NCI-H2081 (cell line): ENCODE measurements at places on chromosomes 1 and 21.

DNA sequence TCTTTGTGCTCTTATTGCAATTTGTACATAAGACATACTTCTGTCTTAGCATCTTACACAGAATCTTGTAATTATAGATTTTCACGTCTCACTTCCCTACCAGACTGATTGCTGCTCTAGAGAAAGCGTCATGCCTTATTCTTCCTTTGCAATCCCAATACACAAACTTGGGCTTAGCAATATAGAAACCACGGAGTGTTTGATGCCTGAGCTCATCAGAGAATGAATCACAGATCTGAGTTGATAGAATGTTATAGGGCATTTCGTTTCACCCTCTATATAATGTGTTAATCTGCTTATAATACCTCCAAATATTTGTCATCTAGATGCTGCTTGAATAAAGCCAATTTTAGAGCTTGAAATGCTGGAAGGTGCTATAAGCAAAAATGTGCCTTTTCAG lies 6.6 kb downstream of the FMO1 start:
- no peak for DNase-seq

DNA sequence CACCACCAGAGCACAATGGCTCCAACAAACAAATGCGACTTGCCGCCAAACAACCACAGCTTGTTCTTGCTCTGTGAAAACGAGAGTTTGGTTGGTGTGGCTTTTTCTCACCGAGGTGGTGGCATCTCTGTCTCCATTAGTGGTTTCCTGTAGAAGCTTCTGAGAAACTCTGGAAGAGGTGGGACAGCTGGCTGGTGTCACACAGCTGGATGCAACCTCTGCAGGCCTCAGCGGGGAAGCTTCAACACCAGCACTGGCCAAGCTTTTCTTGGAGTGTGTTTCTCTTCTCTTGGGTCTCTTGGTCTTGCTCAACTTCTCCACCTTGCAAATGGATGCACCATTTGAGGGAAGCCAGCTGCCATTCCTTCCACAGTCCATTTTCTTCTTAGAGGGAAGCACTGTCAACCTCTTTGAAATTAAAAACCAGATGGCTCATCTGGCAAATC lies 124.8 kb downstream of the KCNN3 start:
- DNase-seq: no peak

DNA sequence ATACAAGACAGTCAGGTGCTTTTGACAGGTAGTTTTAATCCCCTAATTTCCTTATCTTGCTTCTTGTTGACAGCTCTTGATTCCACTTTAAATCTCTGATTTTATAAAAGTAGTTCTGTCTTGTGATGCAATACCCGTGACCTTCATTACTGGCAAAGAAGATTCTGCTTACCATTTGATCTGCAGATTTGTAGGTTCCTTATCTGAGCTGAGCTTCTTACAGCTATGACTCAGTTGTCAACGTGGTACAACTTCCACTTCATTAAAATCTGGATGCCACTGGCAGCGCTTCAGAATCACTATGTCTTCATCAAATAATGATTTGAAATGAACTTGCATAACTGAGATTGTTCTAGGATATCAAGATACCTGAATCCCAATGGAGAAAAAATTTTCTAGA lies 543.6 kb upstream of the B3GALT2 start:
- no peak for DNase-seq

GRCh38 chr1:224042557-224043118 lies 71.3 kb upstream of the FBXO28 start:
- peak; percentile 62 for DNase-seq

DNA sequence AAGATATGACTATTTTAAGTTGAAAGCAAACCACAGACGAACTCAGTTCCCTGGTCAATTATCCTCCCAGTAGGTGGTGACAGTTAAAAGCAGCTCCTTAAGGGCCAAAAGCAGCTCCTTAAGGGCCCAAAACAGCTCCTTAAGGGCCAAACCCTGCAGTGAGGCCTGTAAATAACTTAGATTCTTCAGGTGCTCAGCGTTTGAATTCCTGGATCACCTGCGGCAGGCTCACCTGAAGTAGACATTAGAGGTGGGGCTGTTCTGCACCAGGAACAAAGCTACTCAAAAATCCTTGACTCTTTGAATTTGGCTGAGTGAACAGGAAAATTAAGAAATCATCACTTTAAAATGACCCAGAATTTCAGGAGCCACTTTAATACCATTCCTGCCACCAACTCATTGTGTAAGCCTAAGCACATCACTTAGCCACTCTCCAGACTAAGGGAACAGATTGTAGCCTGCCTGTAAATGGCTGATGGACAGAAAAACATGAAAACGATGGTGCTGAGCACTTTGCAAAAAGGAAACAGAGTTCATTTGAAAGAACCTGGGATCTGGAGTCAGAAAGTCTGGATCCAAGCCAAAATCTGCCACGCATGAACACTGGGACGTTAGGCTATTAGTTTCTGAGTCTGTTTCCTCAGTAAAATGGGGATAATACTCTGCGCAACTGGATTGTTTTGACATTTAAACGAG lies 126.9 kb downstream of the LRIG2 start:
- no peak for DNase-seq

DNA sequence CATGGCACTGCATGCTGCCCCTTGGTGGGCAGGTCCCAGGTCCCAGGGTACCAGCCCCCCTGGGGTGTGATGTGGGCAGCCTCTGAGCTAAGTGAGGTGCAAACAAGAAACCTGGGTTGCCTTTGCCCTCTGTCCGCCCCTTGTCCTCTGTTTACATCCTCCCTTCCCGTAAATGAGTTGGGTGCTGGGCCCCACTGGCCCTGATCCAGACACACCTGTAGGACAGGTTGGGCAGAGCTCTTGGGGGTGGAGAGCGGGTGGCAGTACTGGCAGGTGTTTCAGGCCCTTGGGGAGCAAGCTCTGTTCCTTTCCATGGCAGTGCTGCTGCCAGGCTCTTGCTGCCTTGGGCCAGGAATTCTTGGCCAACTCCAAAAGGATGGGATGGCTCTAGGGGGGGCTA lies 35.8 kb downstream of the ELF3 start:
- peak; percentile 95 for DNase-seq

DNA sequence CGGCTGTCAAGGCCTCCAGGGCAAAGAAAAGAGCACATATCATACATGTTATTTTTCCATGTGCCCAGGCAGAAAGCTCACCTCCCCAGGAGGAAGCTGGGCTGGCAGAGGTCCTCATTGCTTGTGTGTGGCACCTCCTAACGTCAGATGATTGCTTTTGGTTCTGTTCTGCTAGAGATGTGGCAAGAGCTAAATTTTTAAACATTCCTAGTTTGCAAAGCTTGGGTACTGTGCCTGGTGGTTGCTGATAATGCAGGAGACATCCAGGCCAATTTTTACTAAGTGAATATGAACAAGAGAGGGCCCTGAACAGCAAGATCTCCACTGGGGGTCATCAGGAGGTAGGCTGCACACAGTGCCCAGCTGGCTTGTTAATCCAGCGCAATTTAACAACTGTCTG lies 93.9 kb downstream of the TBX19 start:
- DNase-seq: no peak

DNA sequence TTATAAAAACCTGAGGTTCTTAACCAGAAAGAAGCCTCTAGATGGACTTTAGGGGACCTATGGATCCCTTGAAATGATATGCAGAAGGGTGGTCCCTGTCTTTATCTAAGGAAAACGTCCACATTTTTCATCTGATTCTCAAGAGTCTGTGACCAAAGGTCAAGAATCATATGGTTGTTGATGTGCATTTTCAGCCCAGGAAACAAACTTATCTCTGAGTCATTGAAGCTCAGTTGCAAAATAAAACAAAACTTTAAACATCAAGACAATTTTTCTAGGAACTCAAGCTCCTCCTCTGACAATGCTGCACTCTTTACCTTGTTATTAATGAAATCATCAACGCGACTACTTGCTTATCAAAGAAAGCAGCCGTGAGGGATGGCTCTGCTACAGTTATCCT lies 83.3 kb downstream of the TIAM1 start:
- no peak for DNase-seq

- DNase-seq: no peak
Measured at GRCh38 chr1:27122652-27123051, 32.3 kb downstream of the SLC9A1 start.

DNA sequence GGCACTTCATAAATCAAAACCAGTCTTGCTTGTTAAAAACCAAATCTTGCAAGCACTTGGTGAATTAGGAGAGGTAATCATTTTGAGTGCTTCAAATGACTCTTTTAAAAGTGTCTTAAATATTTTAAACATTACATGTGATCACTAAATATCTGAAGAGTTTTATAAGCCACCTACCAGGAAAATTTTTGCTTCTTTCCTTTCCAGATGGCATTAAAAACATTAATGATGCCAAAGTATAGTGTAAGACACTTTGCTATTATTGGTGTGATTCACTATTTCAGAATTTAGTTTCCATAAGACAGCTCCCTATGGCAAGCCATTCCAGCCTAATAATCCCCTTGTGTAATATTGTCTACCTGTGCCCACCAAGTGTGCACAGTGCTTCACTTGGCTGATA lies 548.8 kb upstream of the ADAMTS5 start:
- no peak for DNase-seq

GRCh38 chr1:172373864-172374263 lies 46.6 kb upstream of the C1orf105 start:
- no peak for DNase-seq

- DNase-seq: no peak
Measured at GRCh38 chr1:2119886-2120285, 69.7 kb downstream of the PRKCZ start.

DNA sequence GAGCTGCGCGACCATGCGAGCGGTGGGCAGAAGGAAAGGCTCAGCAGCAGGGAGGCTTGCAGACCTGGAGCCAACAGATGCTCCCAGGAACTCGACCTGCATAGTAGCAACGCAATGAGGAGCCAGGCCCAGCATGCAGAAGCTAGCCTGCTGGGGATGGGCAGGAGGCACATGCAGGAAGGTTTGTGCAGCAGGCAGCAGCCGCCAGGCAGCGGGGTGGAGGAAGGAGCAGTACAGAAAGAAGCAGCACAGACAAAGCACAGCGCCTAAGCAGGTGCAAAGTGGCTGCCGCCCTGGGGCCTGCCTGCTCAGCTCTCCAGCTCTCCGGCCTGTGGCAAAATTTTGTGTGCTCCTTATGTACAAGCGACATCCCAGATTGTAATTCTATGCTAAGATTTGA lies 213.5 kb upstream of the MAP1LC3C start:
- DNase-seq: peak; percentile 68

GRCh38 chr1:41661428-41662060 lies 177.1 kb upstream of the EDN2 start:
- DNase-seq: no peak

GRCh38 chr1:157371221-157371620 lies 181.1 kb downstream of the FCRL5 start:
- DNase-seq: no peak

GRCh38 chr21:42208036-42208435 lies 10.9 kb upstream of the ABCG1 start:
- DNase-seq: no peak

GRCh38 chr1:64209221-64209620 lies 5.8 kb downstream of the UBE2U start:
- no peak for DNase-seq

GRCh38 chr1:230054092-230054749 lies 12.8 kb upstream of the GALNT2 start:
- no peak for DNase-seq

- no peak for DNase-seq
Measured at GRCh38 chr1:8691662-8692061, 125.8 kb downstream of the RERE start.

DNA sequence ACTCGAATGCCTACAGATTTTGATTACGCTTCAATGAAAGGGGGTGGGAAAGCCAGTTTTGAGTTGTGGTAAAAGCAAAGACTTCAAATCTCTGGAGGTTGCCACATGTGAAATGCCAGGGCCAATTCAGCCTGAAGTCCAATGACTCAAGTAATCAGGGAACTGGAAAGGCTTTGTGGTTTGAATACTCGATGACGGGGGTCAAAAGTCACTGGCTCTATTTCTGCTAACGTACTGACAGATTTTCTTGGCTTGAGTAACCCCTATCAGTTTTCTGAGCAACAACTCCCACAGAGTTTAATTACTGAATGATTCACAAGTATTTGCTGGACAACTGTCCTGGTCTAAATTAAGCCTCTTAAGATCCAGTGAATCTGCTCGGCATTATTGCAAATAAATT lies 152.2 kb downstream of the SIPA1L2 start:
- DNase-seq: no peak

DNA sequence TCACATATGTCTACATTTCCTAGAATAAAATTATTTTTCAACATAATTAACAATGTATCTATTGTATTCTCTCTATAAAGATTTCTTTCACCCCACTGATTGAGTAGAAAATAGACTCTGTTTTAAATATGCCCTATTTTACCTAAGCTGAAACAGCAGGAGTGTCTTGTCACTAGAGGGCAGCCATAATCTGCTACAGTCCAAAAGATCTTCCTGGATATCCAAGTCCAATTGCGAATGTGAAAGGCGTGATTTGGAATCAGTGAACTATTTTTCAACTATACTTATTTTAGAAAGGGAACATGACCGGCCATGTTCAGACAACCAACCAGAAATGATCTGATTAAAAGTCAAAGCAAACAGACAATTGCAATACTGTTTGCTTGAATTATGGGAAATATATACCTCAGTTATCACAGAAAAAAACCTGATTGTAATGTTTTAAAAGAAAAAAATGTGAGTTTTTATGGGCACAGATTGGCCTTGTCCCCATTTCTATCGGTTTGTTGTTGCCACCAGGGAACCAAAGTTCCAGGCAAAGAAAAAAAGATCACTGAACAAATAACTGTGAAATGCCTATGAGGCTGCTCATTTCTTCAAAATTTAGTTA lies 1211.0 kb upstream of the ADGRL4 start:
- DNase-seq: peak; percentile 12

GRCh38 chr1:235108876-235109275 lies 19.8 kb downstream of the TOMM20 start:
- no peak for DNase-seq

DNA sequence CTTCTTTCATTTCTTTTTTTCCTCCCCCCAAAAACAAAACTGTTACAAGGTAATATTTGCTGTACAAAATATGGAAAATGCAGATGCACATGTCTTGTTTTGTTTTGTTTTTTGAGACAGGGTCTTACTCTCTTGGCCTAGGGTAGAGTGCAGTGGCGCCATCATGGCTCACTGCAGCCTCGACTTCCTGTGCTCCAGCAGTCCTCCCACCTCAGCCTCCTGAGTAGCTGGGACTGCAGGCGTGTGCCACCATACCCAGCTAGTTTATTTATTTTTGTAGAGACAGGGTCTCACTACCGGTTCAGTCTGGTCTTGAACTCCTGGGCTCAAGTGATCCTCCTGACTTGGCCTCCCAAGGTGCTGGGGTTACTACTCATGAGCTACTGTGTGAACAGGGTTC lies 15.5 kb downstream of the PRRC2C start:
- DNase-seq: no peak

- no peak for DNase-seq
Measured at GRCh38 chr1:30187413-30188023, 535.9 kb downstream of the MATN1 start.

- no peak for DNase-seq
Measured at GRCh38 chr1:78102916-78103315, 57.1 kb downstream of the GIPC2 start.

DNA sequence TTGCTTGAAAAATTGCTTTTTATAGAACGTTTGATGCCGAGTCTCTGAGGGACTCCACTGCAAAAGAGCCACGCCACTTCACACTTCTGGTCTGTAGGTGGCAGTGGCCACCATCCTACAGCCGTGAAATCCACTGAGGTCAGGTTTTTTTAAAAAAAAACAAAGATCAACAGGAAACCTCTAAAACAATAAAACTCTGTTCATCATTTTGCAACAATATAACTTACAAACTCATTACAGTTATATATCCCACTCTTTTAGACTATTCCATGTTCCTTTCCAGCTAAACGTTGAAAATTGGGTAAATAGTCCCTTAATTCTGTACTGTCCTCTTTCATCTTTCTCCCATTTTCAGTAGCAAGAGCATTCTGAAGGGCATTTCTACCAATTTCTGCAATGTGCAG lies 64.6 kb upstream of the FMN2 start:
- DNase-seq: peak; percentile 74
